ENCODE measurements at places on chromosomes 5 and 9. TPM values are rescaled to one million over a fixed set of nuclear protein-coding genes. Genes with fewer than 3 reads are reported as not detected.

- DNase-seq, result no peak
Measured at GRCh38 chr9:16459421-16460148, 410.9 kb downstream of the BNC2 start.

- no peak for DNase-seq
Measured at GRCh38 chr9:121661328-121661727, 9.9 kb downstream of the DAB2IP start.

GRCh38 chr5:1124205-1125029 is 12.6 kb upstream of the SLC12A7 start:
- no peak for DNase-seq

DNA sequence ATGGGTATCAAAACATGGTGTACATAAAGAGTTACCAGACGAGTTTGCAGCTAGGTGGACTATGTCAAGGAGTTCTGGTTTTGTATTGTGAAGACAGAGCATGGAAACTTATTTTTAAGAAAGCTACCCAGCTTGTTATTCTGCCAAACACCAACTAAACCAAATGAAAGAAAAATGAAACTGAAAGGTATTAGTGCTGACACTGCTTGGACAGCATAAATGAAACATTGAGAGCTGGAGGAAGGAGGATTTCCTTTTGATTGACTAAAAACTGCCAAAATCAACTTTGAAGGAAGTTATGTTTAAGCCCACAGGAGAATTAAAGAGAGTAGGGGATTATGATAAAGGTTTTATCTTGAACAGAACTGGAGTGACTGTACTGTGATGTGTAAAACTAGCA is 766.2 kb downstream of the PTPRD start:
- no peak for DNase-seq

DNA sequence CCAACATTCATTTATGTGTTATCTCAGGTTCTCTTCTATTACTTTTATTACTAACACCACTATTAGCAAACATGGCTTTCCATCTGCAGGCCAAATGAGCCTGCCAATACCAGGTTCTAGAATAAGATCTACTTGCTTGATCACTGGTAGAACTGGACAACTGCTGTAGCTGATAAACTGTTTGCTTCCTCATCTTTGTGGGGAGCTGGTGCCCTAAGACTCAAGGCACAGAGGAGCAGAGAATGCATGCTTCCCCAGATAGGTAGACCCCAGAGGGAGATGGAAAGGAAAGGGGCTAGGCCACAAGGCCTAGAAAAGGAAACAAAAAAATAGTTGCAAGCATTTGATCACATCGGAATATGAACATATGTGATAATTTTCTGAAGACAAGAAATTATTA is 30.7 kb upstream of the AUH start:
- no peak for DNase-seq

DNA sequence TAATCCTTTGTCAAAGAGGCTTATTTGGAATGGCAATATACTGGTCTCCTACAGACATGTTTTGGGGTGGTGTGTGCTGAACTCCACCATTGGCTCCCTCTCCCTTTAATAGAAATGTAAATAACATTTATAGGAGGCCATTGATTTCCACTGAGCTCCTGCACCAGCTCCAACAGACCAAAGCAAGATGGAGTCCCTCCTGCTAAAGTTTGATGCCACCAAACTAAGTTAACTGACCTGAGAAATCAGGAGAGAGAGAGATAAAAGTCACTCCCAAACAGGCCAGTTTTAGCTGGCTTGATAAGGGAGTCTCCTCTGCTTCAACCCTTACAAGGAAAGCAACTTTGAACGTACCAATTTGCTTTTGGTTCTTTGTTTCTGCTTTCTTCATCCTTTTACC is 8.1 kb upstream of the SPIN1 start:
- DNase-seq, result no peak

DNA sequence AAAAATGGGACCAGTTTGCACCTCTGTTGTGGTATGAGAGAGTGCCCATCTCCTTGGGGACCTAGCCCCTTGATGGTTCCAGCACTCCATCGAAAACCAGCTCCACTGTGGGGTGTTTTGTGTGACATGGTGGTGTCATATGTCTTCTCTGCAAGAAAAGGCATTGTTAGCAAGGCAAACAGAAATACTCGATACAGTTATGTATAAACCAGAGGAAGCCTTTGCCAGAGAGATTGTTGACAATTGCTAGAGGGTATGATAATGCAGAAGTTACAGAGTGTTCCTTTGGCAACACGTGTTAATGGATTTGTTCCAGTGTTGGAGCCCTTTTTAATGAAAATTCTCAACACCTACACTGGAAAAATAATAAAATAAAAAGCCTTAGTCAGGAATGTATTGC is 270.4 kb upstream of the DMRT1 start:
- no peak for DNase-seq

- DNase-seq, result peak; percentile 56
Measured at GRCh38 chr9:129242971-129243561, 65.0 kb upstream of the IER5L start.

- no peak for DNase-seq
Measured at GRCh38 chr9:84357275-84357674, 16.7 kb upstream of the SLC28A3 start.

DNA sequence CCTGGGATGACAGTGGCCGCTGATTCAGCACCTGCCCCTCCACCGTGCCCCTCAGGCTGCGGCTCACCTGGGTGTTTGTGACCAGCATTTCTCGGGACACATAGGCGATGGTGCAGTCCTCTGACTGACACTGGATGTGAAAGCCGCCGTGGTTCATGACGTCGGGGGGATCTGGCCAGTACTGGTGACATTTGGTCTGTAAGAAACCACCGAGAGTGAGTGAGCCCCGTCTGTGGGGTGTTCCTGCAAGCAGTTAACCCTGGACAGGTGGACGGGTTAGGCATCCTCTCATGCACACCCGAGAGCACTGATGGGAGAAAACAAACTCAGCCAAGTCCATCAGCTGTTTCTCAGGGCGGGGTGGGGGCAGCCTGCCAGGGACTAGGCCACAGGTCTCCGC is 62.5 kb upstream of the EPB41L4B start:
- no peak for DNase-seq

DNA sequence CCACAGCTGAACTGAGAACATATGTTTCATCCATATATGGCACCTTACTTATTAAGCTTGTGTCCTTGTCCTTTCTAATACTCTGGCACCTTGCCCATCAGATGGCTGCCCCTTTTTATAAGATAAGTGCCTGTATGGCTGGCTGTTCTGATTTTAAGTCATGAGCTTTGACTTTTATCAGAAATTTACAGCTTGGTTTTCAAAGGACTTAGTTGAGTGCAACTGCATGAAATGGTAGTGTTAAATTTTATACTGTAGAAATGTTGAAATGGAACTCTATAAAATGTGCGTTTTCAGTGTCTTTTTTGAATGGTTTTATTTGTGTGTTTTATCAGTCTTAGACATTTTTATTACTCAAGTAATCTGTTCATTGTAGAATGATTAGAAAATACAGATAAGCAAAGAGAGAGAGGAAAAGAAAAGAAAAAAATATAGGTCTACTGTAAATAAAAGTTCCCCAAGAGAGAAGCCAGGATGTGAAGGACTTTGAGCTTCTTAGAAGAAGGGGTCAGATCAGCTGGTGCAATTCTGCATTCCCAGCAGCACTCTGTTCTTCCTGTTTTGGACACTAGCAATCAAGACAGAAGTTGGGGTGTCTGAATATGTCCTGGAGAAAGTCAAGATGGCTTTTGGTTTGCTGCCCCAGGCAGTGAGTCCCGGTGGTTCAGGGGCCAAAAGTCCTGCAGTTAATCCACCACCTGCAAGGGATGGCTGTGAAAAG is 38.9 kb downstream of the ARHGAP26 start:
- no peak for DNase-seq

DNA sequence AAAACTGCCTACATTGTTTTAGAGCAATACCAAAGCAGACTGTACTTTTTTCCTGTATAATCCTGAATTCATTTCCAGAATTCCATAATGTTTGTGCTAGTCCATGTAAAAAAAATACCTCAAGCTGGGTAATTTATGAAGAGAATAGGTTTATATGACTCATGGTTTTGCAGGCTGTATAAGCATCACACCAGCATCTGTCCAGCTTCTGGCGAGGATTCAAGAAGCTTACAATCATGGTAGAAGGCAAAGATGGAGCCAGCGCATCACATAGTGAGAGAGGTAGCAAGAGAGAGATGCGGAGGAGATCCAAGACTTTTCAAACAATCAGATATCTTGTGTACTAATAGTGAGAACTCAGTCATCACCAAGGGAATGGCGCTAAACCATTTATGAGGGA is 280.3 kb upstream of the CDH9 start:
- DNase-seq, result no peak

DNA sequence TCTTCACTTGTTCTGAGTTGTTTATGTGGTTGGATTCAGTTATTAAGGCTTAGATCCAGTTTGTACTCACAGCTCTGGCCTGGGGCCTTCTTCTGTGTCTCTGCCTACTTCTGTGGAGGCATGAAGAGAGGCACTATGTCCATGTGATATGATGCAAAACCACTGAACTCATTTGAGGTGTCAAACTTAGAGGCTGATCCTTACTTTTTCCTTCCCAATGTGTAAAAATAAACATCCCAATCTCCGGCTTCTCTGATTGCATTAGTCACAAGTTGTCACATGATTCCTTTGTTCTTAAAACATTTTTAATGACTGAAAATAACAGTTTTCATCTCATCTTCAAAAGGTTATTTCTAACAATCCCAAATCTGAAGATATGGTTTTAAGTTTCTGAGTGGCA is 276.0 kb upstream of the RGMB start:
- no peak for DNase-seq

GRCh38 chr9:37156781-37157356 is 36.5 kb downstream of the ZCCHC7 start:
- DNase-seq, result no peak

Gene PCDHGA10
- total RNA-seq, result 6.2 TPM

Gene NDST1
- total RNA-seq, result 143 TPM

Gene TSLP
- 1.7 TPM for total RNA-seq
